Epithelial cell of proximal tubule (primary cell): ENCODE measurements at places on chromosomes 7 and 10. TPM values are rescaled to one million over a fixed set of nuclear protein-coding genes. Genes with fewer than 3 reads are reported as not detected.

GRCh38 chr10:356452-356851 lies 221.2 kb downstream of the ZMYND11 start:
- no peak for DNase-seq

The FXYD4 gene
- not detected in 2 replicates for total RNA-seq

The FAM13C gene
- total RNA-seq: not detected in 2 replicates

DNA sequence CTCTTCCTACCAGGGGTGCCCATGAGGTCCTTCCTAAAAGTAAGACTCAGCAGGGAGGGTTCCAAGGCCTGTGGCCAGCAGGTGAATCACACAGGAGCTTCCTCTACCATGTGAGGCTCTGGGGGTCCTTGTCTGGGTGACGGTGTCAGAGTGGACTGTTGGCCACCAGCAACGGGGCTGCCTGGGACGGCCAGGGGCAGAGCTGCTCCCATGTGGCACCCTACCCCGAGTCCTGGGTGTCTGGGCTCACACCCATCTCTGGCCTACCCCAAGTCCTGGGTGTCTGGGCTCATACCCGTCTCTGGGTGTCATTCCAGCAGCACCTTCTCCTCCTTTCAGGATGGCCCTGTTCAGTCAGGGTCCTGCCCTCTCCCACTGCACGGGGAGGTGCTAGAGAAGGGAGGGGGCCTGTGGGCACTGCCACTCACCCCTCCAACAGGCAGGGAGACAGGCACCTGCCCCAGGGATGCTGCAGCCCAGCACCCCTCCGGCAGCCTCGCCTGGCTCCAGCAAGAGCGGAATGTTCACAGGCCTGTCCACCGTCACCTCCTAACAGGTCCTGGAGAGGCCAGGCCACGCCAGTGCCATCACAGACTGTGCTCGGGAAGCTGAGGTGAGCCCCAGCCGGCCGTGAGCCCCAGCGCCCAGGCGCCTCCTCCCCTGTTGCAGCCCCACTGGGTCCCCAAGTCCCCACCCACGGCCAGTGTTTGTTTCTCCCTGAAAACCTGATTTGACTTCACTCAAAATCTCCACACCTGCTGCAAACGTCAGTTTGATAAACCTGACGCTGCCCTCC lies 143.7 kb downstream of the PTPRN2 start:
- no peak for DNase-seq

- DNase-seq: no peak
Observed at GRCh38 chr7:100572949-100573675, 588 bp downstream of the SAP25 start.

GRCh38 chr10:33506838-33507661 lies 172.6 kb upstream of the NRP1 start:
- DNase-seq: no peak

The AGMO gene
- not detected in 2 replicates for total RNA-seq

The HOXA6 gene
- total RNA-seq: 5.7 and 11.8 TPM in 2 replicates

GRCh38 chr7:133114519-133114918 lies 32.6 kb upstream of the CHCHD3 start:
- no peak for DNase-seq

DNA sequence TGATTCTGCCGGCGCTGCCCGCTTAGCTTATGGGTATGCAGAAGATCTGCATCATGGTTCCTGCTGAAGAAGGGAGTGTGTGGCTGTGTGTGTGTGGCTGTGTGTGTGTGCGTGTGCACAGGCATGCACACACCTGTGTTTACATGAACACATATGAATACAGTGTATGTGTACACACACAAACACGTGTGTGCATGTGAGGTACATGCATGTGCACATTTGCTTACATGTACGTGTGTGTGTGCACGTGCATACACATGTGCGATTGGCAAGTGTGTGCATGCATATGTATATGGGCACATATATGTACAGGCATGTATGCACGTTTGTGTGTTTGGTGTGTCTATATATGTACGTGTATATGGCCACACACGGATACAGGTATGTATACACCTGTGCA lies 16.4 kb upstream of the FAM20C start:
- no peak for DNase-seq

GRCh38 chr7:139054101-139054500 lies 18.3 kb upstream of the ZC3HAV1L start:
- no peak for DNase-seq

GRCh38 chr10:55631071-55631654 lies 729.9 kb downstream of the ZWINT start:
- DNase-seq: no peak

DNA sequence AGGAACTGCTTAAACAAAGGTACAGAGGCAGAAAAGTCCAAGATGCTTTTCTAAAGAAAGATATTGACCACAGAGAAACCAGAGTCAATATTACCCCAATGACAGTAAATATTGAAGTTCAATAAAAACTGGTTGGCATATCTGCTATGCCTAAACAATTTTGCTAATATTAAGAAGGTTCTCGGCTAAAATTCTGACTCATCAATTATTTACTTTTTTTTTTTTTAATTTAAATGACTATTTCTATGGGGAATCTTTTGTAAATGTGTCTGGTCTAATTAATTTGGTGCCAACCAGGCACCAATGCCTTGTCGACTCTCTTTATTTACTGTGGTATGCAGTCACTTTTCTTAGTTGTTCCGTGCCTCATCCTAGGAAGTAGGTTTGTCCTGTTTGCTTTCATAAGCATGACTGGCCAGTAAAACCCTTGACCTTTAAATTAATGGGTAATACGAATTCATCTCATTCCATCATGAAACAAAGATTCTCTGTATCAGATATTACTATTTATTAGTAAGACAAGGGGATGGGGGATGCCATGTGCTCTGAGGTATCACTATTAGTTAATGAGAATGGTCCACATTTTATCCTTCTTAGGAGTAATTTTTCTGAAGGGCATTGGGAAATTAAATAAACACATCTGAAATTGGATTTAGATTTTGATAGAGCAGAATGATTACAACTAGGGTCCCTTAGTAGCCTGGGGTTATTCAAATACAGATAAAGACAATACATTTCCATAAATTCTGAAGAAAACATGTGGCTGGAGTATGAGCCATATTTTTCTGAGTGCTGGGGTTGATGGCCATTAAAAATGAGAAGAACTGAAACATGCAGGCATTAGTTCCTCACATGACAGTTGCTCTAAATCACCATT lies 154.4 kb downstream of the VTI1A start:
- DNase-seq: no peak

The ECD gene
- 26.0 and 38.8 TPM in 2 replicates for total RNA-seq

The CARD11 gene
- 18.7 and 22.9 TPM in 2 replicates for total RNA-seq

GRCh38 chr10:6033954-6034353 lies 28.2 kb downstream of the IL2RA start:
- DNase-seq: peak; percentile 71

The PTF1A gene
- not detected in 2 replicates for total RNA-seq

The NDUFA5 gene
- total RNA-seq: 30.1 and 31.4 TPM in 2 replicates

The CALHM3 gene
- not detected in 2 replicates for total RNA-seq

DNA sequence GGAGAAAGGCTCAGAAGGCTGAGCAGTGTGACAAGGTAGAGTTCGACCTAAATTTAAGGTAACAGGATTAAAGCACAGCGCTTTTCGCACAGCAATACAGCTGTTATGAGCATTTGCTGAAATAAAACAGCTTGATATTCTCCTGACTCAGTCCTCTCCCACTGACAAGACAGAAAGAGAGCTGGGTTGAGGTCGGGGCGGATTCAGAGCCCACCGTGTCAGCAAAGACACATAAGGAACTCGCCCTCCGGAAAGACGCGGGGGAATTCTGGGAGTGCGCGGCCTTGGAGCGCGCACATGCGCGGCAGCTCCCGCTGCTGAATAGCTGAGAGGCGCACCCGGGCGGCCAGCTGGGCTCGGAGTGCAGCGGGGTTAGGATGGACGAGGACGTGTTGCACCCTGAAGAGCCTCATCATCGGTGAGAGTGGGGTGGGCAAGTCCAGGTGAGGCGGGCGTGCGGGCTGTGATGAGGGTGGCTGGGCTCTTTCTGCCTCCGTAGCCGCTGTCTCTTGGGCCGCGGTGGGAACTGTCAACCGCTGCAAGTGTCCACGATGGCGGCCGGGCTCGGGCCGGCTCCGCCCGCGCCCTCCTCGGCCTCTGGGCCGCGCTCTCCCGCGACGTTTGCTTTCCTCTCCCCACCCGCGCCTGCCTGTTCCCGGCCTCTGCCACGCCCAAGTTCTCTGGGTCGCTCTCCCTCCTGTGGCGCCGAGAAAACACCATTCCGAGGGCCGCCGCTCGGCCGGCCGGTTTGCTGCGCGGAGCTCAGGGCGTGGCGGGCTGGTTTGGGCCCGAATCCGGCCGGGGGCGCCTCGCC lies 120.6 kb downstream of the LYZL1 start:
- DNase-seq: no peak

- DNase-seq: peak; percentile 27
Observed at GRCh38 chr7:80940539-80941207, 21.8 kb upstream of the SEMA3C start.
